ENCODE measurements at places on chromosomes 6 and 20. TPM values are rescaled to one million over a fixed set of nuclear protein-coding genes. Genes with fewer than 3 reads are reported as not detected.

DNA sequence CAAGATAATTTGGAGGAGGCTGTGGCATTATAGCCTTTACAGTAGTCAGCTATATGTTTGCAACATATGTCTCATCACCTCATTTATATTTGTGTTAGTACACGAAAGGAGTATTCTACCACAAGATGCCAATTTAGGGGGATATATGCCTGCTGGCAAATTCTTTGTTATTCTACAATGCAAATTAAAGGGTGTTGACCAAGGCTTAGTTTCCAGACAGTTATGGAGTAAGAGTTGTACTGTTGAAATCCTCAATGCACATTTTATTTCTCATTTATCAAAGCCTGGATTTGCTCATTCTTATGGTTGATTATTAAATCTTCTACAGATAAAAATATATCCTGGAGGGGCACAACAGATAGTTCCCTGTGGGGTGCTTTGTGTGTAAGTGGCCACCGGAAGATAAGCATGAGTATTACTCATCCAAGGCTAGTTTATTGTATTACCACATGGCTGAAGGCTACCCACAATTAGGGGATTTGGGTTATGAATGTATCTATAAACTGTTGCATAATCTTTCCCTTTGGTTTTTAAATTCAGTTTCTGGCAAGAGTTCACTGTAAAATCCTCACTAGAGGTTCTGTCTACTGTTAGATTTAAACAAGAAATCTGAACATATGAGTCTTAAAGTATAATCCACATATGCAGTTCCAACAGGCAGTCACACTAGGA, 9.0 kb downstream of the CST9 start:
- no peak for DNase-seq

GRCh38 chr20:1165941-1166340, 18.8 kb downstream of the TMEM74B start:
- DNase-seq: no peak

- no peak for DNase-seq
Measured at GRCh38 chr6:112764377-112764776, 417.2 kb downstream of the RFPL4B start.

DNA sequence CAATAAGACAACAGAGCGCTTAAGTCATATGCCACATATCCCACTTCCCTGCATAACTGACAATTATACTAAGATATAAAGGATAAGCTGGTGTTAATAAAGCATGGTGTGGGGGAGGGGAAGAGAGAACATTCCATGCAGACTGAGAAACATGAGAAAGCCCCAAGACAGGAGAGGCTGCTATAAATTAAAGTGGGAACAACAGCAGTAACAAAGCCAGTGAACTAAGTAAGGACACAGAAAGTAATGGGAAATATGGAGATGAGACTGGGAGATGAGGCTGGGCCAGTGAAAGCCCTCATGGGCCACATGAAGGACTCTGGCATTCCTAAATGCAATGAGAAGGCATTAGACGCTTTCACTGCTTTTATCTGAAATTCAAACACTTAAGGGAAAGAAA, 41.3 kb downstream of the SESN1 start:
- DNase-seq: no peak

DNA sequence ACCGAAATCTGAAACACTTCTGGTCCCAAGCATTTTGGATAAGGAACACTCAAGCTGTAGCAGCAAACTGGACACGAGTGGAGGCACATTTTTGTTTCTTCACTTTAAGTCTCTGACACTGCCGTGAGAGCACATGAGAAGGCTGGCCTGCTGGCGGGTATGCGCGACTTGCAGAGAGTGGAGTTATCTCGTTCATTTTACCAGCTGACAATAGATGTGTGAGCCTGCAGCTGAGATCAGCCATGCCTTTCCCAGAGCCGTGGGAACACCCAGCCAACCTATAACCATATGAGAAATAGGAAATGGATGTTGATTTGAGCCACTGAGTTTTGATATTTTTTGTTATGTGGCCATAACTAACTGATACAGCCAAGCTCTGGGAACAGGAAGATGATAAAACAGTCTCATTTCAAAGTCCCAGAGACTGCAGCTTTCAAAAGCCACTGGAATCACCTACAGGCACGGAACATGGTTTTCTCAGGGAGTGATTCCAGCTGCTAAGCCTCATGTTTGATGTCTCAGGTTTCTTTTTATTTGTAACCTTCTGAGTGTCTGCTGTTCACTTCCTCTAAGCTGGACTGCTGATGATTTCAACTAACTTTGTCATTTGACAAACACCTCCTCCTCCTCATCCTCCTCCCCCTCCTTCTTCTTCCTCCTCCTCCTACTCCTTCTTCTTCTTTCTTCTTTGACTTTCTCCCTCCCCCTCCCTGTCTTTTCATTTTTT, 28.6 kb upstream of the LAMP5 start:
- no peak for DNase-seq

DNA sequence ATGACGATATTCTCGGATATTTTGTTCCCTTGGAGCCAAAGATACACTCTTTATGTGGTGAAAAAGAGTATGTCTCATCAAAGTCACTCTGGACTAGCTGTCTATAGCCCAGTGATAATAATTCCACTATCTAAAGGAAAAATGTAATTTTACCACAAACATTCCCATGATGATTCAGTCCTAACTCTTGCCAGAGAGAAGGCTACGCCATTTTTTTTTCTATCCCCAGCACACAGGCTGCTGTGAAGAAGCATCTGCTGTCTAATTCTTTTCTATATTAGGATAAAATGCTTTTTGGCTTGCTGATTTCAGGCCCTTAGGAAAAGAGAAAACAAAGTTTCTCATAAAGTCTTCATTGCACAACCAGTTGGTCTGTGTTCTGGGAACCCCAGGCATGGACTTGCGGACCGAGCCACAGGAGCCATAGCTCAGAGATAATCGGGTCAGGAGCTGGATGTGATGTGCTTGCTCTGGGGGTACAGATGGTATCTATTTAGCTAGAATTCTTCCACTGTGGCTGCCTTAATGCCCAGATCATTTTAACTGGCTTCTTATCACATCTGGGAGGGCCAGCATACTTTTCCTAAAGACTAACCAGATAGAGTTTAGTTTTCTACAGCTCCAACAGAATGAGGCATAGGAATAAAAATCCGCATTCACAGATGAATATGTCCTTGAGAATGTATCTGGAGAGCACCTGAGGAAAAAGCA, 683.7 kb upstream of the ID4 start:
- no peak for DNase-seq

- no peak for DNase-seq
Measured at GRCh38 chr6:105833959-105834947, 251.9 kb upstream of the PRDM1 start.

- no peak for DNase-seq
Measured at GRCh38 chr6:165825256-165825815, 162.3 kb upstream of the PDE10A start.

DNA sequence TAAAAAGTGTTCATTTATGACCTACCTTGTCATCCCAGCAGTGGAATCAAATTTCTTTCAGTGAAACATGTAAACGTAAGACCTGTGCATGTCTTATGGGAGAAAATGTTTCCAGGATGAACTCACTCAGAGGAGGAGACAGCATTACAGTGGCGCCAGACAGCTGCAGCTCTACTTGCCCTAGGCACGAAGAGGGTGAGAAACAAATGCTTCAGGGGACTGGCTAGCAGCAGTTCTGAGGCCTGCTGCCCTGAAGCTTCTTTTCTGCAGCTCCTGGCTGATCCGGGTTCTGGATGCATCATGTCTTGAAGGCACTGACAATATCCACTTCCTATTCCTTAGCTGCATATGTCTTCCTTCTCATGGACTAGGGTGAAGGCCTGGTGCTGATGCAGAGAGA, 120.2 kb downstream of the QRSL1 start:
- no peak for DNase-seq

BNIP5 gene
- total RNA-seq: not detected

NKAIN2 gene
- 0.06 TPM for total RNA-seq

COL20A1 gene
- total RNA-seq: not detected

LAMA4 gene
- total RNA-seq: 840 TPM

XKR7 gene
- total RNA-seq: not detected

ADAM33 gene
- not detected for total RNA-seq

SASH1 gene
- 136 TPM for total RNA-seq

USP49 gene
- total RNA-seq: 4.1 TPM

PREP gene
- 23.3 TPM for total RNA-seq

All from glomerular endothelial cell (primary cell).